ENCODE measurements at places on chromosomes 7 and 10. TPM values are rescaled to one million over a fixed set of nuclear protein-coding genes. Genes with fewer than 3 reads are reported as not detected.

GRCh38 chr7:157998884-157999552 is 588.6 kb downstream of the PTPRN2 start:
- DNase-seq: no peak

KIAA1549 gene
- 1.9 TPM for total RNA-seq

DNA sequence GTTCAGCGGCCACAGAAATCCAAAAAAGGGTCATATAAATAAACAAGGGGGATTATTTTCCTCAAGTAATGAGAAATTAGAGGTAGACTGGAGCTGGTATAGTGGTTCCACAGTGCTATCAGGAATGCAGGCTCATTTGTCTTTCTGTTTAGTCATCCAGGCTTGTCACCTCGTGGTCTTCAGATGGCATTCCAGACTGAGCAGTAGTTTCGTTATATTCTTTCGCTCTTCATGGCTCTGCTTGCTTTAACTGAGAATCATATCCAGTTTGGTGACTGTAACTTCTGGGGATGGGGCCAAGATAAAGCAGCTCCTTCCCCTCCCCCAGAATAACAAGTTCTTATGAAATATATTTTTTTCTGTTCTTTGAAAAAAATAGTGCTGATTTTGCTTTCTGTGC is 9.5 kb downstream of the ANKIB1 start:
- no peak for DNase-seq

DNA sequence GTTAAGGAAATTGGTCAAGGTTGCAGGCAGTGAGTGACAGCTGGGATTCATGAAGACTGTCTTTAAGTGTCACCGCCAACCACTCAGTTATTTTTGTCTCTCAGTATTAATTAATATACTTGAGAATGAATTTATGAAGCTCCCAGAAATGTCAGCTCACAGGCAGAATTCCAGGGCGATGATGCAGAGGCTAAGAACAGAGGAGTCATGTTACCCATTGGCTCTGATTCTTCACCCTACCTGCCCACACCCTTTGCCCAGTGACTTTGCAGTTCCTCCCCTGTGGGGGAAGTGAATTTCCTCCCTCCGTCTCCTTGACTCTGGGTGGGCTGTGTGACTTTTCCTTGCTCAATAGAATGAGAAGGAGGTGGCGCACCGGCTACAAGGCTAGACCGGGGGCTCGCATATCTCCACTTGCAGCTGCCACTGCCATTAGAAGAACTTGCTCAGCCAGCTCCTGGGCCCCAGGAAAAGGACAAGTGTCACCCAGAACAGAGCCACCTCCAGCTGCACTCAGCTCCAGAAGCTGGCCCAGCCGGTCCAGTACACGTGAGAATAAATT is 157.1 kb upstream of the PRKCQ start:
- no peak for DNase-seq

- no peak for DNase-seq
These were observed 25.2 kb downstream of the ZNF117 start for GRCh38 chr7:64965594-64965993.

DNA sequence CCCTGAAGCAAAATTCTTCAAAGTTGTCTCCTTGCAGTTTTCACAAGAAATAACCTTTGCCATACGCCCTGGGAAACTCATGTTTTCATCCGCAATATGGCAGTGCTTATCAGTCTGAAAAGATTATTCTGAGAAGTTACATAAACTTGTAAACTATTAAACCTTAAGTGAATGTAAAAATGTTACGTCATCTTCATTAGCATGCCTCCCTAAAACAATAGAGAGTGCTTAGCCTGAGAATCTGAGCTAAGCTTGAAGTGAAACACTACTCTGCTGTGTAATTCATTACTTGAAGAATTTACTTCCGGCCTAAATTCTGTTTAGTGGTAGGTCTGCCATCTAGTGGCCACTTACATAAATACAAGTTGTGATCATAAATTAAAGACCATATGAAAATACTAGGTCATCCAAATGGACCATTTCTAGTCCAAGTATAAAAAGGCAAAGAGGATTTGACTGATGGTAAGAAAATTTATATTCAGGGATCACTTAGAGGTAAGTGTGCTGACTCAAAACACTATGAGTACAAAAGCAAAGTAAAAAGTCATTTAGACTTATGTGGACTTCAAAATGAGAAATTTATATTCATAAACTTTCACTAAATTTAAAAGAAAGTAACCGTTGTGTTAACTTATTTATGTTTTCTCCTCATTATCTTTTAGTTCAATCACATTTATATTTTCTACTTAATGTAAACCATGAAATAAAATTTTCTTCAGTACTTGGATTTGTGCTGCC is 745.1 kb upstream of the LRRTM3 start:
- no peak for DNase-seq

DNA sequence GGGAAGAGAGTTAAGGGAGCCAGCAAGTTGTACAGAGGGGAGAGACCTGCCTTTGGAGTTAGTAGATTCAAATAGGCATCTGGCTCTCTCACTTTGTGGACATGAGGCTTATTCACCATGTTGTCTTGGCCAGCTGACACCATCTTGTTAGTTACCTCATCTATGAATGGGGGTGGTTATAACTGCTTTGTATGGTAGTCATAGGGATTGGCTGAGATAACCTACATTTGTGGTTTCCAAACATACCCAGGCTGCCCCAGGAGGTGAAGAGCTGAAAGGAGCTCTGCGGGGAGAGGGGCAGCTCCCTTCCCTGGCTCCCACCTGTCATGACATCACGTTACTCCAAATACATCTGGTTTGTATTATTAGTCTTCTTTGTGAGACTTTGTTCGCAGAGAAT is 393.3 kb upstream of the AUTS2 start:
- no peak for DNase-seq

GRCh38 chr7:8481752-8482446 is 48.5 kb downstream of the NXPH1 start:
- DNase-seq: no peak

- DNase-seq: no peak
These were observed 322.4 kb downstream of the PTEN start for GRCh38 chr10:88185830-88186229.

All from right cardiac atrium (tissue), 5 donors.